Pancreas (tissue), 10 donors: ENCODE measurements at places on chromosomes 16 and 17. TPM values are rescaled to one million over a fixed set of nuclear protein-coding genes. Genes with fewer than 3 reads are reported as not detected.

SLC5A10 gene
- not detected for total RNA-seq

NFAT5 gene
- total RNA-seq, result 16.7 TPM

ZNF652 gene
- total RNA-seq, result 22.2 TPM

SLC35G6 gene
- total RNA-seq, result not detected

SLC6A2 gene
- total RNA-seq, result not detected

ALDH3A1 gene
- total RNA-seq, result not detected

PLD6 gene
- 2.9 TPM for total RNA-seq

KRT9 gene
- total RNA-seq, result not detected

ZSCAN10 gene
- not detected for total RNA-seq

DNA sequence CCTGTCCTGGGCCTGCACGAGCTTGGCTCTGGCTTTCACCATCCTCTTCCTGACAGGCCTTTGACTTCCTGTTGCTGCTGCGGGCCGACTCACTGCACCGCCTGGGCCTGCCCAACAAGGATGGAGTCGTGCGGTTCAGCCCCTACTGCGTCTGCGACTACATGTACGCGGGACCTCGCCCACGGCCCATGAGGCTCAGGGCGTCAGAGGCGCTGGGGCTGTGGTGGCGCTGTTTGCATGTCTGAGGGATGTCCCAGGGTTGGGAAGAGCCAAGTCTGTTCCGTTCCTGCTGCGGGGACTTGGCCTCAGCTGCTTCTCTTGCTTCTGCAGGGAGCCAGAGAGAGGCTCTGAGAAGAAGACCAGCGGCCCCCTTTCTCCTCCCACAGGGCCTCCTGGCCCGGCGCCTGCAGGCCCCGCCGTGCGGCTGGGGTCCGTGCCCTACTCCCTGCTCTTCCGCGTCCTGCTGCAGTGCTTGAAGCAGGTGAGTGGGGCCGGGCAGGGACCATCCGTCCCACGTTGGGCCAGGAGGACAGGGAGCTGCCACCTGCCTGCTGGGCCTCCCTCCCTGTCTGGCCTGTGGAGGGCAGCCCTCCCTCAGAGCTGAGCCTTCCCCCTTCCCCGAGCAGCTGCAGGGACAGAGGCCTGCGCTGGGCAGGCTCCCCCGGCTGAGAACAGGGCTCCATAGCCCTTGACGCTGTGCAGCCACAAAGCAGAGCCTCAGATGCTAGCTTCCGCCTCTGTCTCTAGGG lies 23.8 kb downstream of the TSC2 start:
- no peak overlapping the region for H3K4me3 ChIP-seq
- no peak overlapping the region for H3K27ac ChIP-seq
- no peaks in the 10 kb centered on the region for H3K36me3 ChIP-seq
- DNase-seq, result peak; percentile 61
- H3K4me1 ChIP-seq, result no peaks in the 10 kb centered on the region

- H3K27me3 ChIP-seq, result no peaks in the 10 kb centered on the region
- DNase-seq, result no peak
- no peaks in the 10 kb centered on the region for H3K36me3 ChIP-seq
Observed at GRCh38 chr16:3246002-3246401, 10.4 kb downstream of the MEFV start.

GRCh38 chr17:49258394-49258793 lies 27.8 kb upstream of the PHOSPHO1 start:
- H3K4me1 ChIP-seq, result no peaks in the 10 kb centered on the region
- H3K27ac ChIP-seq, result no peak overlapping the region
- H3K27me3 ChIP-seq, result no peaks in the 10 kb centered on the region
- no peak for DNase-seq
- H3K36me3 ChIP-seq, result no peaks in the 10 kb centered on the region

- H3K27me3 ChIP-seq, result no peaks in the 10 kb centered on the region
- no peak overlapping the region for H3K4me3 ChIP-seq
- DNase-seq, result no peak
- no peaks in the 10 kb centered on the region for H3K4me1 ChIP-seq
- H3K36me3 ChIP-seq, result no peaks in the 10 kb centered on the region
Observed at GRCh38 chr17:61305024-61305423, 94.6 kb upstream of the TBX2 start.

DNA sequence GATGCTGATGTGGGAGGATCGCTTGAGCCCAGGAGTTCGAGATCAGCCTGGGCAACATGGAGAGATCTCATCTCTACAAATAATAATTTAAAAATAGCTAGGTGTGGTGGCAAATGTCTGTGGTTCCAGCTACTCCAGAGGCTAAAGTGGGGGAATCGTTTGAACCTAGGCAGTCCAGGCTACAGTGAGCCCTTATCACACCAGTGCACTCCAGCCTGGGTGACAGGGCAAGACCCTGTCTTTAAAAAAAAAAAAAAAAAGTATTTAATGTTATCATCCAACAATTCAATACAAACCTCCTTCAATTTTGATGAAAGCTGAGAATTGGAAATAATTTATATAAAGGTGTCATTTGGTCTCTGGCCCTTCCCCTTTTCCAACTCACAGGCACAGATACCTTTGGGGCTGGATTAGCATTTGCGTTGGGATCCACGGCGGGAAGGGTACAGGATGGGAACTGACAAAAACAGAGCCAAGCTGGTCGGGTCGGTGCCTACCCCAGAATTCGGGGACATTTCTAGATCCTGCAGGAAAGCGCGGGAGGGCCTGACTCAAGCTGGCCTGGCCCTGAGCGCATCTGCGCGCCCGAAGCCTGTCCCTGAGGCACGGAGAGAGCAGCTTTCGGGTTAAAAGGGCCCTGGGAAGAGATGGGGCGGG lies 860 bp upstream of the DCAF7 start:
- no peaks in the 10 kb centered on the region for H3K27me3 ChIP-seq
- no peaks in the 10 kb centered on the region for H3K36me3 ChIP-seq
- H3K27ac ChIP-seq, result peak overlapping the region; percentile 87

DNA sequence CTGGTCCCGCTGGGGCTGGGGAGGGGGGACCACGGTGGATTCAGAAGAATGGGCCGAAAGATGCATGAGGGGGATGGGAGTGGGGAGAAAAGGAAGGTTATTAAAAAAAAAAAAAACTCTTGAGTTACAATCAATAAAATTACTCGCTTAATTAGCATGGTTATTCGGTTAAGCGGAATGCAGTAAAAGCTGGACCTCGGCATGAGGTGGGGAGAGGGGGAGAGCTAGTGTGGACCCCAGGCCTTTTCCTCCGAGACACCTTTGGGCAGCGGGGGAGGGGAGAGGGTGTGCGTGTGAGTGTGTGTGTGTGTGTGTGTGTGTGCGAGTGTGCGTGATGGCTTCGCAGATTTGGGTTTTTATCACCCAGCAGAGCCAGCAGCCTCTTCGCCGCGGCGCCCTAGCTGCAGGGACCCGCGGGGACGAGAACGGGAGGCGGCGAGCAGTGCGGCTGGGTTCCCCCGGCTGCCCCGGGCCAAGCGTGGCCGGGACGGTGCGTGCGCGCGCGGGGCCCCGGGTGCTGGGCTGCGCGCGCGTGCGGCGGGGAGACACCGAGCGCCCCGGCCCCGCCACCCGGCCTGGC lies 3.7 kb downstream of the BAHCC1 start:
- H3K4me3 ChIP-seq, result peak overlapping the region; percentile 87
- H3K27ac ChIP-seq, result peak overlapping the region; percentile 93
- H3K36me3 ChIP-seq, result no peaks in the 10 kb centered on the region
- H3K4me1 ChIP-seq, result peaks cover 13% of the 10 kb centered on the region
- no peaks in the 10 kb centered on the region for H3K27me3 ChIP-seq

- no peaks in the 10 kb centered on the region for H3K36me3 ChIP-seq
- H3K4me3 ChIP-seq, result no peak within 1 kb of the TSS
- no peaks in the 10 kb centered on the region for H3K27me3 ChIP-seq
- no peak within 1 kb of the TSS for H3K27ac ChIP-seq
- no peak for DNase-seq
Observed at GRCh38 chr16:85112364-85112763, at the start of gene CIBAR2. Gene CIBAR2, minus strand, starts transcription at chr16:85112472. Its CDS starts 120 bp downstream, at chr16:85112352.

GRCh38 chr16:55408661-55409060 lies 70.3 kb upstream of the MMP2 start:
- no peaks in the 10 kb centered on the region for H3K36me3 ChIP-seq
- no peak overlapping the region for H3K4me3 ChIP-seq
- no peak overlapping the region for H3K27ac ChIP-seq
- DNase-seq, result no peak

- H3K27ac ChIP-seq, result no peak overlapping the region
- H3K4me1 ChIP-seq, result no peaks in the 10 kb centered on the region
- no peaks in the 10 kb centered on the region for H3K36me3 ChIP-seq
- DNase-seq, result no peak
Observed at GRCh38 chr17:19610311-19610710, 38.2 kb upstream of the ALDH3A2 start.
